ENCODE measurements at places on chromosomes 6 and 20. TPM values are rescaled to one million over a fixed set of nuclear protein-coding genes. Genes with fewer than 3 reads are reported as not detected.

GRCh38 chr6:155975506-155975905 is 519.9 kb upstream of the NOX3 start:
- no peak for DNase-seq

DNA sequence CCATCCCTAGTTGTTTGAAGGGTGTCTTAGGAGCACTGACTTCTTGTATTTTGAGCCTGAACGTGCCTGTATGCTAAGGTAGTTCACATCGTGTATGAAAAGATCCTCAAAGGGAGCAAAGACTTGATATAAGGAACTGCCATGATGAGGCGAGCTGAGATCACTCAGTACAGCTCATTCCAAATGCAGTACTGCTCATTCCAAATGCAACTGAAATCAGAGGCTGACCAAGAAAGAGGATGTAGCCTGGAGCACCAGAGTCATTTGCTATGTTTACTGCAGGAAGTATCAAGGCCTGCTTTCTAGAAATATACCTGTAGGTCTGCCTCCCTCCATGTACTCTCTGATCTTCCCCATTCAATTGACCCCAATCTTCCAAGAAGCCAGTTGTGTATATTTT is 832.2 kb downstream of the EYS start:
- DNase-seq: no peak

- DNase-seq: no peak
Measured at GRCh38 chr20:31452575-31452974, 12.1 kb downstream of the DEFB123 start.

DNA sequence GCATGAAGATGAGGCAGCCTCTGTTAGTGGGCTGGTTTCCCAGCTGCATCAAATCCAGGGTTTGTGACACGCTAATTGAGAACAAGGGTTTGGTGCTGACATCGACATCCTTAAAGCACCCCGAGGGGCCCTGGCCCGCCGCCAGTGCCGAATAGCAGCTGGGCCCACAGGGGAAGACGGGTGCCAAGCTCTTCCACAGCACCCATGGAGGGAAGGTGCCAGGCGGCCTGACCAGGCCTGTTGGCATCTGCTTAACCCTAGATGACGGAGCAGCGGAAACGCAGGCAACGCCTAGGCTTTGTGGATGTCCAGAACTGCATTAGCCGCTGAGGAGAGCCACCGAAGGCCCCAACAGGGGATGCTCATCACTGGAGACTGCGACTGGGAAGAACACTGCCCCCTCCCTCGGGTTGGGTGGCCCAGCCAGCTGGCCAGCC is 16.0 kb downstream of the UQCC2 start:
- DNase-seq: no peak

DNA sequence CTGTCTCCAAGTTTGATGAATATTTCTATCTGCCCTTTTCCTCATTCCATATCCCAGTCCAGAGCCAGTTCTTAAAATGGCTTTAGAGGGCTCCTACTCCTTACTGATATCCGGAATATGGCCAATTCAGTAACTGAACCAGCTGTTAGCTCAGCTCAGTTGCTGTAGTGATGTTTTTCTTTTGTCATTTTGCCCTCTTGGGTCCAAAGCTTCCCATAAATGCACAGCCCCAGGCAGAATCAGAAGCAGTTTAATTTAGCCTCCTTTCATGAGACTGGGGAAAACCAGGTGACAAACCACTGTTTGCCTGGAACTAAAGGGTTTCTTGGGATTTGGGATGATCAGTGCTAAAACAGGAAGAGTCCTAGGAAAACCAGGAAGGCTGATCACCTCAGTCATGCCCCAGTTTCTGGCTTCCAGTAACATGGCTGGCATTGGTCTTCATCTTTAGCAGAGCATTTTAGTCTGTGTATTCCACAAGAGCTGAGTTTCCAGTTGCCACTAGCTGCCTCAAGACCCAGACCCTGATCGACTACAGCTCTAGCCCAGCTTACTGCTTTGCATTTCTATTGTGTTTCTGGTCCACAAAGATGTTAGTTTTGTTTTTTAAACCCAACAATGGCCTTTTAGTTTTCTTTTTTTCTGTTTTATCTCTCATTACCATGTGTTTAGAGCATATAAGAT is 40.6 kb upstream of the REV3L start:
- DNase-seq: no peak

GRCh38 chr6:154384191-154384590 is 27.6 kb upstream of the IPCEF1 start:
- no peak for DNase-seq

- no peak for DNase-seq
Measured at GRCh38 chr6:125393449-125393858, 91.7 kb upstream of the HDDC2 start.

DNA sequence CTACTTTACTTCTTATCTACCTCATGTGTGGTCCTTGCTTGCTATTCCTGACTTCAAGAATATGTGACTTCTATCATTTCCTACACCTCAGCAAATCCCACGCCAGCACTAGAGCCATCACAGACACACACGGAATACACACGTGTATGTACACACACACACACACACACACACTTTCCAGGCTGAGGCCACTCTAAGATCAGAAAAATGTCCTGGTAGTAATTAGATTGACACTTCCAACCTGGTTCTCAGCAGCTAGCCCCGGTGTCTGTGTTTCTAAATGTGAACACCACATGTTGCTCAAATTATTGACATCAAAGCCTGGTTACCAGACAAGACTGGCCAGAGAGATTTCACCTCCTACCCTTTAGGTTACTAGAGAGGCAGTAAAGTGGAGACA is 54.1 kb upstream of the SASH1 start:
- DNase-seq: no peak

DNA sequence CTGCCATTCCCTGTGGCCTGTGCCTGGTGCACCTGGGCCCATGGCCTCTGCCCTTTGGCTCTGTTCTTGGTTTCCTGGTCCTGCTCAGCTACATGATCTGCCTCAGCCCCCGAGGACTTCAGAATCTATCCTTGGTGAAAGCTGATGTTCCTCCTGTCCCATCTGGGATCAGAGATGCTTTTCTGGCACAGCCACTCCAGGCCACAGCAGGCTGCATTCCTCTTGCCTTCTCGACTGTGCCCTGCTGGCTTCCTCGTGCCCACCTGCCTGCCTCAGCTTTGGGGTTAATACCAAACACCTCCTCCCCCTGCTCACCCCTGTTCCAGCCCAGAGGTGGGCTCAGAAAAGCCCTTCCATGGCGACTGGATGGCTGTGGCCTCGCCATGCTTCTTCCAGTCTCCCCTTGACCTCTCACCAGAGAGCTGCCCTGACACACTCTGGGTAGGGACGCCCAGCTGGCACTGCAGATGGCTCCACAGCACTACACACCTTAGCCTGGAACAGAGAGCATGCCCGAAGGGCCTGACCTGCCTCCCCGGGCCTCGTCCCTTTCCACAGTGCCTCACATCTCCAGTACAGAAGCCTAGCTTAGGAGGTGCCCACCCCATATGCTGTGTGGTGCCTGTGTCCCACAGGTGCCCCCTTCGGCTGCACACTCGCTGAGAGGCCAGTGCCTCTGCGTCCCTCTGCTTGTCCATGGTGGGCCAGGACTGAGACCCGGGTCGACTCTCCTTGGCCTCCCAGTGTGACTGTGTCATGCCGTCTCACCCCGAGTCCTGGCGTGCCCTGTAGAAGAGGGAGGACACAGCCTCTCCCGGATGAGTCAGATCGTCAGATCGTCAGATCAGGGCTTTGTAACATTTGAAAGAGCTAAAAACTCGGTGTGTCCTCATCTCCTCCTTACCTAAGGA is 148.8 kb downstream of the DTNBP1 start:
- DNase-seq: peak; percentile 35

- DNase-seq: no peak
Measured at GRCh38 chr6:129507059-129507807, 202.7 kb downstream of the ARHGAP18 start.

DNA sequence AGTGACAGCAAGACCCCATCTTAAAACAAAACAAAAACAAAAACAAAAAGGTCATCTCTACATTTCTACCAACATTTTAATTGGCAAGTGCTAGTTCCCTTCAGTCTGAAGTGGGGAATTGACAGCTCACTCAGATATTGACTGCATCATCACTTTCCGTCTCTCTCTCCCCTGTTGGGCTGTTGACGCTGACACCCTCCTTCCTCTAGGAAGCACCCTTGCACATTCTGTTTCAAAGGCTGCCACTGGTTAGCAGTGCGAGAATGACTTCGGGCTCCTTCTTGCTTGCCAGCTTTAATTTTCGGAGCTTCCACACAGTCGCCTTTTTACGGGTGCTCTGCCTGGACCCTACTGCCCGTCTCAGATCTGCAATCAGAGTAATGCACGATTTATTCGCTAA is 96.6 kb upstream of the INSM1 start:
- DNase-seq: no peak

Gene IL20RA
- total RNA-seq: 0.23 TPM

Gene LAMA2
- 3.9 TPM for total RNA-seq

Gene SYNDIG1
- total RNA-seq: not detected

Gene SLC22A1
- 1.4 TPM for total RNA-seq

Gene CHD6
- 27.1 TPM for total RNA-seq

Gene RSPO3
- not detected for total RNA-seq

Gene PPIL6
- total RNA-seq: 6.5 TPM

All from MCF 10A (cell line).